ENCODE measurements at places on chromosomes 6 and 20. TPM values are rescaled to one million over a fixed set of nuclear protein-coding genes. Genes with fewer than 3 reads are reported as not detected.

The HBS1L gene
- 116 TPM for total RNA-seq

The RBCK1 gene
- 52.3 TPM for total RNA-seq

The COL19A1 gene
- total RNA-seq = 0.16 TPM

The DST gene
- 355 TPM for total RNA-seq

The PDE7B gene
- total RNA-seq = 43.3 TPM

The NKX2-4 gene
- not detected for total RNA-seq

All from bronchial smooth muscle cell (primary cell).